Activated T-helper 17 cell treated with anti-CD3 and anti-CD28 coated beads, Interleukin-2, amount 50 U/mL, for 72 hours (primary cell): ENCODE measurements at places on chromosomes 13 and 19.

- ATAC-seq: no peak
Observed at GRCh38 chr13:32432856-32433255, 4.9 kb upstream of the N4BP2L1 start.

DNA sequence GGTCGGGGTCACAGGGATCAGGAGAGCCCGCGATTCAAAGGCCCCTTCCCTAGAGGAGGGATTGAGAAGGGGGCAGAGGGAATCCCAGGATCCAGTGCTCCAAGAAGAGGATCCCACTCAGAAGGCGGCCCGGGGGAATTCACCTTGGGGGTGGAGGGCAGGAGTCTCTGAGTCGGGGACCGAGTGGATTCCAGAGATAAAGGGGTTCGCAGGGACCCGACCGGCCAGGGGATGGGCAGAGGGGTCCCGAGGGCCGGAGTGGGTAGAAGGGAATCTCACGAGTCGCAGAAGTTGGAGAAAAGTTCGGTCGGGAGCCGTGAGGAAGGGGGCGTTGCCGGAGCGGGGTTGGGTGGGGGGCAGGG, 261 bp downstream of the PRKD2 start:
- ATAC-seq: no peak

- ATAC-seq: no peak
Observed at GRCh38 chr19:10975374-10976130, 14.7 kb downstream of the SMARCA4 start.

DNA sequence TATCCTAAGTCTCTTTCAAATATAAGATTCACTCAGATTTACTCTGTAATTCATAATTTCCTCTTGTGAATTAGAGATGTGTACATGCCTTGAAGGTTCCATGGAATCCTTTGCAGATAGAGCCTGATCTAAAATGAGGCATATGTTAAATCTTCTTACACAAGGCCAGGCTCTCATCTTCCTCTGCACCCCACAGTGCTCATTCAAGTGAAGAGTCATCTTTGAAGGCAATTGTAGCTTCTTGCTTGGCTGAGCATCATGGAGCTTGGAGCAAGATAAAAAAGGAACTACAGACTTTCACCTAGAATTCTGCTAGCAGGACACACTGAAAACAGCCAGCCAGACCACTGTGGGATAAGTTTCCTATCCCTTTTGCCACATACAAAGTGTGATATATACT, 566.4 kb downstream of the PCDH9 start:
- no peak for ATAC-seq

- ATAC-seq: no peak
Observed at GRCh38 chr13:27183561-27184147, 12.0 kb upstream of the USP12 start.

- no peak for ATAC-seq
Observed at GRCh38 chr13:73338389-73338788, 279.6 kb downstream of the KLF5 start.

GRCh38 chr19:28290963-28291657, 921.8 kb downstream of the UQCRFS1 start:
- no peak for ATAC-seq

DNA sequence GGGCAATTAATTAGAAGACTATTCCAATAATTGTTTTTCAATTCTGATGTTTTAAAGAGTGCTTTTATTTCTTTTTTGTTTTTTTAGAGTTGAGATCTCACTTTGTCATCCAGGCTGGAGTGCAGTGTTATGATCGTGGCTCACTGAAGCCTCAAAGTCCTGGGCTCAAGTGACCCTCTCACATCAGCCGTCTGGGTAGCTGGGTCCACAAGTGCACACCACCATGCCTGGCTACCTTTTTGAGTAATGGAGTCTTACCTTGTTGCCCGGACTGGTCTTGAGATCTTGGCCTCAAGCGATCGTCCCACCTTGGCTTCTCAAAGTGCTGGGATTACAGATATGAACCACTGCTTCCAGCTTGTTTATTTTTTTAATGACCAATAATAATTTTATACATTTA, 207.8 kb downstream of the NDFIP2 start:
- ATAC-seq: no peak

GRCh38 chr13:89852570-89852969, 1494.9 kb upstream of the MIR17HG start:
- no peak for ATAC-seq

- no peak for ATAC-seq
Observed at GRCh38 chr13:111614009-111614408, 293.6 kb downstream of the TEX29 start.

- ATAC-seq: no peak
Observed at GRCh38 chr13:35356572-35356971, 119.9 kb downstream of the MAB21L1 start.

- no peak for ATAC-seq
Observed at GRCh38 chr19:902093-902370, 8.7 kb downstream of the RNU6-9 start.

DNA sequence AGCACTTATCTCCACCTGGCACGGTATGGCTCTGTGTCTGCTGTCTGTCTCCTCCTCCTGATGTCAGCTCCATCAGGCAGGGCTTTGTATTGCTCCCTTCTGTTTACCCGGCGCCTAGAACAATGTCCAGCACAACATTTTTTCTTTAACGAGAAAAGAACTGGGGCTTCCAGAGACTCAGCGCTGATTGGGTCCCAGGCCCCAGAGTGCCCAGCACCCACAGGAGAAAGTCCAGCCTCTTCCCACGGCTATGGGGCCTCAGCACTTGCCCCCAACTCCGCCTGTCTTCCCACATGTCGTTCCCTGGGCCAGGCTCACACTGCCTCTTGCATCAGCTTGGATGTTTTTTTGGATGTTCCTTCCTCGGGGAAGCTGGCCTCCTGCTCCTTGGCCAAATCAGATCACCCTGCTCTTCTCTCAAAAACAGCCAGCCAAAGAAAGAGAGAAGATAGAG, 6.9 kb downstream of the MYPOP start:
- ATAC-seq: no peak

GRCh38 chr19:17679526-17680229, 8.5 kb downstream of the UNC13A start:
- ATAC-seq: no peak

- no peak for ATAC-seq
Observed at GRCh38 chr13:110268061-110268460, 38.9 kb downstream of the COL4A1 start.

GRCh38 chr13:95485518-95486144, 66.9 kb upstream of the CLDN10 start:
- ATAC-seq: no peak

DNA sequence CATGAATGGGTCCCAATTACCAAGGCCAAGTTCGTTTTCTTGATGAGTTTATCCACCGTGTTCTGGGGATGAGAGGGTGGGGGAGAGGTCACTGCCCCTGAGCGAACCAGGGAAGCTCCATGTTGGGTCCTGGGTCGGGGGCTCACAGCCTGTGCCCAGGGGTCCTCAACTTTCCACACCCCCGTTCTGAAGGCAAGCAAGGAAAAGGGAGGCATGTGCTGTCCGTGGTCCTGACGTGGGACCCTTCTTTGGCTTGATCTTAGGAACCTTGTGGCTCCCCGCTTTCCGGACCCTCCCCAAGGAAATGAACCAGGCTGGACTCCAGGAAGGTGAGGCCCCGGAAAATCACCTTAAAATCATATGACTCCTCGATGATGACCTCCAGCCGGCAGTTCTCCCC, 18.2 kb upstream of the MEIS3 start:
- no peak for ATAC-seq

DNA sequence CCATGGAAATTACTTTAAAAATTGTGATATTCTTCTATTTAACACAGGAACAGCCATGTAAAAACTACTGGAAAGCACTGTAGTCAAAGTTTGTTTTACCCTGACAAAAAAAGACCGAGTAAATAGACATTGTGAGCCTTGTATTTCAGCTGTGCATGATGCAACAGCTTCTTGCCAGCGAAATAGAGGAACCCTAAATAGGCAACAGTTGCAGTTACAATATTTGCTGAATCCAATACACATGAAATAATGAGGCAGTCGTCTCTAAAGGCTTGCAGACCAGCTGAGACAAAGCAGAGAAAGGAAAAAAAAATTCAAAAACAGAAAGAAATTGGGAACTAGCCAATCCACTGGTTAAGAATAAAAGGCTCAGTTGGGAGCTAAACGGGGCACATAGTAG, 1001.1 kb downstream of the OLFM4 start:
- ATAC-seq: no peak

DNA sequence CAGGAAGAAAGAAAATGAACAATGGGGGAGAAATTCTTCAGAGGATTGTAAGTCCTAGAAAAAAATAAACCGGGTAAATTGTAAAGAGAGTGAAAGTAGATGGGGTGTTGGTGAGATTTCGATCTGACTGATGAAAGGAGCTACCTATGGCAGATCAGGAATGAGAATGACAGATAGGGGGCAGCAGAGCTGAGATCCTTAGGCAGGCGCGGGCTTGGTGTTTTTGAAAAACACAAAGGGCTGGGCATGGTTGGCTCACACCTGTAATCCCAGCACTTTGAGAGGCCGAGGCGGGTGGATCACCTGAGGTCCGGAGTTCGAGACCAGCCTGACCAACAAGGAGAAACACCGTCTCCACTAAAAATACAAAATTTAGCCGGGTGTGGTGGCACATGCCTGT, 1468.6 kb upstream of the SLC10A2 start:
- ATAC-seq: no peak

GRCh38 chr13:60794751-60795150, 397.7 kb downstream of the TDRD3 start:
- ATAC-seq: no peak

DNA sequence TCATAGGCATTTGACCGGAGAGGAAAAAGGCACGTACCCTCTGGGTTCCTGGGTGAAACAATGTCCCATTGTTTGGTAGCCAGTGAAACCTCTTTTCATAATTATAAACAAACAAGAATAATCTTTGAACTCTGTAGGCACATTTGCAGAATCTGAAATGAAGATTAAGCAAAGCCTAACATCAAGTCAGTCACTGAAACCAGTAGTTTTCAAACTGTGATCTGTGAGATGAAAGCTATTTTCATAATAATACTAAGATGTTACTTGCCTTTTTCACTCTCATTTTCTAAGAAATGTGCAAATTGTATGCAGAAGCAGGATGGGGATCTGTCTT, 105.4 kb downstream of the WDFY2 start:
- ATAC-seq: peak; percentile 40

DNA sequence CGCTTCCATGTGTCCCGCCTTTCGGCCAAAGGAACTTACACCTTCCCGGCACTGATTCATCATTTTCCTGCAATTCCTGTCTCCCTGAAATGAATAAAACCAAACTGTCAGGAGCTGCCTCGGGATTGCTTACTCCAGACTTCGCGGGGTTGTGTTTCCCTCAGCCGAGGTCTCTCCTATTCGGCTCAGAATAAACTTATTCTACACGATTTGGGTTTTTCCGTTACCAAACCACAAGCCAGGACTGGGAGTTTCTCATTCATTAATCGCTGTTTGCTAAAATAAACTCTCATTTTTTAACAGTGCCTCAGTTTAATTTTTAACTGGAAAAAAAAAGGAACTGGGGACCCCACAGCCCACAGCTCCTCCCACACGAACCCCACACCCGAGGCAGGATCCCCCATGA, 667 bp downstream of the ZNF878 start:
- no peak for ATAC-seq

GRCh38 chr13:51444922-51445321, 7.9 kb downstream of the INTS6 start:
- no peak for ATAC-seq

GRCh38 chr13:104008541-104009435, 942.6 kb upstream of the SLC10A2 start:
- no peak for ATAC-seq

DNA sequence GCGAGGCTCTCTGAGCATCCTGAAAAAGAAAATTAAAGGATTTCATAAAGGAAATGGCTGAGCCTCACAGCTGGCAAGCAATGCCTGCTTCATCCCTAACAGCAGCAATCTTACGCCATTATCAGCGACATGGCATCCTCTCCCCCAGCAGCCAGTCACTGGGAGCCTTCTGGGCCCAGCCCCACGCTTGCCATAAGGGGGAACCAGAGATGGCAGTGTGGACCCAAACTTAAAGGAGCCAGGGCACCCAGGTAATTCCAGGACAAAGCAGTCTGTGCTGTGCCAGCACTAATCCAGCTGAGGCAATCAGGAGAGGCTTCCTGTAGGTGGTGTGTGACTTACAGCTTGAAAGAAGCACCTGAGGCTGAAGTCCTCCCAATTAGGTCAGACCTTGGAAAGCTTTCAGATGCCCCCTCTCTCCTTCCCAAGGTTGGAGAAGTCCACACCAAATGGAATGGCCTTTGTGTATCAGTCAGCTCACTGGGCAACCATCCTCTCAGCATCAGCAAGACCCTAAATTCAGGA, 10.3 kb downstream of the VSTM2B start:
- ATAC-seq: no peak

DNA sequence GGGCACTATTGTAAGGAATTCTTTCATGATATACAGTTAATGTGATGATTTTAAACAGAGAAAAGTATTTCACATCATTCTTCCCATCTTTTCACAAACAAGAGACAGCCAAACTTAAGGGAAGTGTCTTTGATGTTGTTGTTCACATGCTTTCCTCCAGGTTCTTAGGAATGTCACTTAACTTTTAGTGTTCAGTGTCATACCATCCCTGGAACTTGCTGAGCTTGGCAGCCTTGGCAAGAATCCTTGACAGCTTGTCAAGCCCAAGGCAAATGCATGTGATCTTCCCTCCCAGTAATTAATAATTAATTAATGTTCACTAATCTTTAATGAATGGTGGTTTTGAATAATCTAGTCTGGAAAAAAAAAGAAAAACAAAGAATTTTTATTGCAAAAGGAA, 727.9 kb upstream of the PRR20A start:
- ATAC-seq: no peak

- ATAC-seq: no peak
Observed at GRCh38 chr19:39205449-39205764, 1.3 kb upstream of the SYCN start.

GRCh38 chr13:30313311-30313710, 6.0 kb upstream of the KATNAL1 start:
- ATAC-seq: no peak

DNA sequence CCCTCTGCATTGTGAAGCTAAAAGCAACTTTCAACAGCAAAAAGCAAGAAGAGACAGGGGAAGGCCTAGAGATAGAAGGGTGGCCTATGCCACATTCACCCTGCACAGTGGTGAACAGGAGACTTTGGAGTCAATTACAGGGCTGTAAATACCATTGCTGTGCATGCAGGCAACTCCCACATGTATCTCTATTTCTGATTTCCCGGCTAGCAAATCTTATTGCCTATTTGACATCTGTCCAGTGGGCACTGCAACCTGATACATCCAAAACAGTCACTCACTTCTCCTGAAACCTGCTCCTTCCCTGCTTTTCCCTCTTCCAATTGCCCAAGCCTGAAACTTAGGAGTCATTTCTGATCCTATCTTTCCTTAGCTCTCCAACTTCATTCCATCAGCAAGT, 13.4 kb downstream of the RUBCNL start:
- no peak for ATAC-seq
